ENCODE measurements at places on chromosomes 6 and 20.

GRCh38 chr20:54475334-54476168 lies at the start of gene DOK5:
Gene DOK5 (plus strand): TSS chr20:54475593. CDS start chr20:54475947, 354 bp downstream.
- no peak for DNase-seq

GRCh38 chr20:42565235-42565995 lies 624.3 kb downstream of the PTPRT start:
- DNase-seq, result no peak

DNA sequence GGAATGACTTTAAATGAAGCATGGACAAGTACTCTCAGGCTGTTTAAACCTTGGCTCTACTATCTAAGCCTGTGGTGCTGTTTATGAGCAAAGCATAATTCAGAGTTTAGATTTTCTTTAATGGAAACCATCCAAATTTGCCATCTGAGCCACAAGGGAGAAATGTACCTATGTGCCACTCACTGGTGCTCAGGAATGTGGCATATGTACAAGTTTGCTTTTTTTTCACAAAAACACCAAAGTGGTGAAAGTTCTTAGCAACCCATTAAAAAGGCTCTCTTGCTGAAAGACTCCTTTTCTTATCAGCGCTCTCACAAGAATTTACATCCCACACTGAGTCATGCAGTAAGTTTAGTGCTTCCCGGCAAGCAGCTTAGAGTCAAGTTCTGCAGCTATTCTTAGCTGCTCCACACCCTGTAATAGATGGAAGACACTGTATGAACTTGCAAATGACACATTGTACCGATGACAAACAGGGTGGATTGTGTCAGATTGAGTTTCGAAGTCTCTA lies 57.3 kb upstream of the MLIP start:
- peak; percentile 65 for DNase-seq

DNA sequence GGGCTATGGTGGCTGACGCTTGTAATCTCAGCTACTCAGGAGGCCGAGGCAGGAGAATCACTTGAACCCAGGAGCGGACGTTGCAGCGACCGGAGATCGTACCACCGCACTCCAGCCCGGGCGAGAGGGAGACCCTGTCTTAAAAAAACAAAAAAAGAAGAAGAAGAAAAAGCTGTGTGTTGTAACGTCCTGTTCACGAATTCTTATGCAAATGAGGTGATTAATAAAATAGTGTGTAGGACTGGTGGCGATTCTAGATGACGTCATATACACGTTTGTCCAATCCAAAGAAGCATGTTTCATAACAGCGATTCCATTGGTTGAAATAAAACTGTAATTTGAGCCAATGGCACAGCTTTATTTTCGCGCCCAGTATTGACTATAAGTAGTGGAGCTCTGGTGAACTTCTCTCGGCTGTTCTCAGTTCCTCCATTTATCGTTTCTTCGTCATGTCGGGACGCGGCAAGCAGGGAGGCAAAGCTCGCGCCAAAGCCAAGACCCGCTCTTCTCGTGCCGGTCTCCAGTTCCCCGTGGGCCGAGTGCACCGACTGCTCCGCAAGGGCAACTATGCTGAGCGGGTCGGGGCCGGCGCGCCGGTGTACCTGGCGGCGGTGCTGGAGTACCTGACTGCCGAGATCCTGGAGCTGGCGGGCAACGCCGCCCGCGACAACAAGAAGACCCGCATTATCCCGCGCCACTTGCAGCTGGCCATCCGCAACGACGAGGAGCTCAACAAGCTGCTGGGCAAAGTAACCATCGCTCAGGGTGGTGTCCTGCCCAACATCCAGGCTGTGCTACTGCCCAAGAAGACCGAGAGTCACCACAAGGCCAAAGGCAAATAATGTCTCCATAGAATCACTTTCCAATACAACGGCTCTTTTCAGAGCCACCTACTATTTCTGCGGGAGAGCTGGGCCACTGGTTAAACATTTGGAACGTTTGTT lies 47.0 kb downstream of the OR2B2 start:
- peak; percentile 94 for DNase-seq

DNA sequence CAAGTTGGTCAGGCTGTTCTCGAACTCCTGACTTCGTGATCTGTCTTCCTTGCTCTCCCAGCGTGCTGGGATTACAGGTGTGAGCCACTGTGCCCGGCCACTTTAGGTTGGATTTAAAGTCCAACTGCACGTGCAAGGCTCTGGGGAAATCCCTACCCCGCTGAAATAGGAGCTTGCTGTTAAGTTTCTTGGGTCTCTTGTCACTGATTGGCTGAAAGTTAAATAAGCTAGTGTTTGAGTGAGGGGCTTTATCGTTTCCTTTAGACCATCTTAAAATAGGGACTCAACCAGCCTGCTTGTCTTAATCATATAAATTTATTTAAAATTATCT lies 11.1 kb upstream of the SERINC1 start:
- no peak for DNase-seq

GRCh38 chr6:164185471-164185871 lies 771.0 kb downstream of the QKI start:
- no peak for DNase-seq

GRCh38 chr6:143652841-143653331 lies 24.9 kb upstream of the PHACTR2 start:
- no peak for DNase-seq

DNA sequence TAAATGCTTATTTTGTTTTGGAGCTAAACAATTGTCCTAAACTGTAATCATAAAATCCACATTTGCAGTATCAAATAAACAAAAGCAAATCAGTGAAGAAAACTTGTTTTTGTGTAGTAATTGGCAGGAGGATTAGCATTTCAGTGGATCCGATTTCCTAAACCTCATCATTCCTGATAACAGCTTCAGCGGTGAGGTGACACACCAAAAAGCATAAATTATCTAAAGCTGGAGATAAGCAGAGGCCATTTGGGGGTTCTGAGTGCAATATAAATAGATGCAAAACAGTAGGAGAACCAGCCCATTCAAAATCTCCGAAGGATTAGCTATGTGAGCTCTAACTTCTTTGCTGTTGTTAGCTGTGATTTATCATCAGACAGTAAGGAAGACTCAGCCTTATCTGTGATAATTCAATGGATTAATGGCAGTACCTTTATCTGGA lies 235.8 kb downstream of the EPHA7 start:
- DNase-seq, result no peak

GRCh38 chr20:49579874-49580812 lies 12.2 kb upstream of the PTGIS start:
- peak; percentile 60 for DNase-seq

DNA sequence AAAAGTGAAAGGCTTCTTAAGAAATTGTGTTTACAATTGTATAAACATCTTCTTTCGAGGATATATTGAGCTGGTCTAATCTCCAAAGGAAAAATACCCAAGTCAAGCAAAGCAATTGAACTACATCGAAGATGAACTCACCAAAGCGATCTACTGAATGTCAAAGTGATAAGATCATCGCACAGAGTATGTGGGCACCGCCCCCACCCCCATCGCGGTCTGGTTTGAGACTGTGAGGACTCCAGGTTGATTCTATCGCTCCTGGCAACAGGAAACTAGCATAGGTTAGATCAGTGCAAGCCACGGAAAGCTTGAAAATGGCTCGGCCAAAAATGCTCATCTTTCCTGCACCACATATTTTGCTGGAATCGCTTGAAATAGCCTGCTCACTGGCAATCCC lies 133.2 kb upstream of the RPS6KA2 start:
- no peak for DNase-seq

- DNase-seq, result no peak
Measured at GRCh38 chr20:53575481-53576194, 18.0 kb downstream of the ZNF217 start.

DNA sequence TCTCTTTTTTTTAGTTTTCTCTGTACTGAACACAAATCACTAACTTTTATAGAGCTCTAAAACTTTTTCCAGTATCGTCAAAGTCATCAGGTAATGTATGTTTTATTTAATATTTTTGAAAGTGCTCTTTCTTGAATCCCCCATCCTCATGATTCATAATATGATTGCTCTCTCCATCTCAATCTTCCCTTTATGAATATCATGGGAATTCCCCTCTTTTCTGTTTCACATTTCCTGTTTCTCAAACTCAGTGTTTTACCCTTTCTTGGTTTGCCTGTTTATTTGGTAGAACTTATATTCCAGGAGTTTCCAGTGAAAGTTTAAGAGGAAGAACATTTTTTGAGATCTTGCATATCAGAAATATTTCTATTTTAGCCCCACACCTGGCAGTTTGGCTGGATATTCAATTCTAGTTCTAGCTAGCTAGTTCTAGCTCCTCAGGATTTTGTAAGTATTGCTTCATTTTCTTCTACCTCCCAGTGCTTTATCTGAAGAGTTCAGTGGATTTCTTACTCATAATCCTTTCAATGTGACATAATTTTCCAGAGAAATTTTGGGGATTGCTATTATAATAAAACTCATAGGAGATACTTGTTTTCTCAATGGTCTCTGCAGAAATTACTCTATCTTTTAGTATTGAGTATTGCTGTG lies 6.1 kb upstream of the C6orf58 start:
- DNase-seq, result no peak

GRCh38 chr6:61711849-61712248 lies 574.2 kb downstream of the KHDRBS2 start:
- DNase-seq, result no peak

DNA sequence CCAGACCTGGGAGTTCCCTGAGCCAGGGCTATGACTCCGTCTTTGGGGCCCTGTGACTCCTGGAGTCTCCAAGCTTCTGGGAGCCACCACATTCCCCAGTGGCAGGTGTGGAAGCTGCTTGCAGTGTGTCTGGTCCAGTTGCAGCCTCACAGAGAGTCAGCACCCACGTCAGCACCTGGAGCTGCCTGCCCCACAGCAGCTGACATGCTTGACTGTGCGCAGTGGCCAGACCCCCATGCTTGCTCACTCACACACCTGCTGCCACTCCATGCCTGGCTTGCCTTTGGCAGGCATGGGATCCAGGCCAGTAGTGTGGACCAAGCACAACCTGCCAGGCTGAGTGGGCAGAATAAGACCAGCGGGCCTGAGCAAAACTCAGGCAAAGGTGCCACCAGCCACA lies 31.0 kb upstream of the ASIP start:
- no peak for DNase-seq

DNA sequence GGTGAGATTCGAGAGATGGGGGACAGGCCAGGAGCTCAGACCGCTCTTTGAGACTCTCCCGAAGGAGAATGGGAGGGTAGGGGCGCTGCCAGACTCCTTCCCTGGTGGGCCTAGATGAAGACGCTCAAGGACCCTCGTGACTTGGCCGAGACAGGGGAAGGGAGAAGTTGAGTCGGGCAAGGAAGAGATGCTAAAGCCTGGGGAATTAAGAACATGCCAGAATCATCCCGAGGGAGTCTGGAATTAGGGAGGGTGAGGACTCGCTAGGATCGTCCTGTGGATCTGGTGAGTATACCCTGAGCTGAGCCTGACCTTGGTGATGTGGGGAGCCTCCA lies 529 bp downstream of the UBE2C start:
- DNase-seq, result no peak

DNA sequence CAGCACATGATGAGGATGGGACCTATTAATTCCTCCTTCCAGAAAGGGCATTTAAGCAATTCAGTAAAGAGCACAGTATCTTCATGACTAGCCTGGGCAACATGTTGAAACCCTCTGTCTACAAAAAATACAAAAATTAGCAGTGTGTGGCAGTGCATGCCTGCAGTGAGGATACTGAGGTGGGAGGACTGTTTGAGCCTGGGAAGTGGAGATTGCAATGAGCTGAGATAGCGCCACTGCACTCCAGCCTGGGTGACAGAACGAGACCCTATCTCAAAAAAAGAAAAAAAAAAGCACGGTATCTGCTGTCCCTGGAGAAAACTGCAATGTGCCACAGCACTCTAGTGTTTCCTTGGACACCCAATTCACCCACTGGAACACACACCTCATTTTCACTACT lies 18.4 kb downstream of the SAMD3 start:
- no peak for DNase-seq

- no peak for DNase-seq
Measured at GRCh38 chr20:47243003-47243402, 113.5 kb downstream of the ZMYND8 start.

GRCh38 chr6:87687296-87687695 lies 14.7 kb downstream of the AKIRIN2 start:
- no peak for DNase-seq

DNA sequence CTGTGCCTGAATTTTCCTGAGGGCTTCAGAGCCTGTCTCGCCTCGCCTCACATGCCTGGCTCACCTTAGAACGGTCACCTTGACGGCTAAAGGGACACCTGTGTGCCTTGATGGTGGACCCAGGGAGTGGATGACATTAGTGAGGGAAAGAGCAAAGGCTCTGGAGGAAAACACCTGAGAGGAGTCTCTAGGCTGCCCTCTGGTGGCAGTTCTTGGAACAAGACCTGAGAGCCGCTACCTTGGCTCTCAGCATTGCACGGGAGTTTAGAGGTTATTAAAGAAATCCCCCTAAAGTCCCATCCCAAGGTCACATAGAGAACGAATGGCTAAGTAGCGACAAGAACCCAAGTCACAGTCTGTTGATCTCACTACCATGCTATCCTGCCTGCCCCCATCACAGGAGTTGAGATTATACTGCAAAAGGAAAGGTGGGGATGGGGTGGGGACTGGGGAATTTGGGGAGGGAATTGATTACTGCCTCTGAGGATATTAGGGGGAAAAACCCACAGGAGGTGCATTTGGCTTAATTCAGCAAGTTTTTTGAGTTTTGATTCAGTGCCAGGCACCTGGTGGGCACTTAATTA lies 7.9 kb upstream of the CDSN start:
- DNase-seq, result no peak

DNA sequence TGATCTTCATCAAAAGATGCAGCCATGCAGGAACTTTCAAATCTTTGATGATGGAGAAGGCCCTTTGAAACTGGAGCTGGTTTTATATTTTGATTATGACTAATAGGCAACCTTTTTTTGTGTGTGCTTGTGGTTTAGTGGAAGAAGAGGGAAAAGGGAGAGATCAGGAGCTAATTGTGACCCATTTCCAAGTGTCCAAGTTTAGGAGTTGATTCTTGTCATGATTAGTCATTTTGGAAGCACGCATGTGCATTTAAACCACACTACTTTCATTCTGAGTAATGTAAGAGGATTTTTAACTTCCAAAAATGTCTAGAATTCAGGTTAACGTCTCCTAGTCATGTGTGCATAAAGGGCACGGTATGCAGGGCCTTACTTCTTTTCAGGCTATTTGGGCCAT lies 3.5 kb downstream of the FOXO3 start:
- DNase-seq, result no peak

GRCh38 chr6:26194816-26195375 lies 107.7 kb downstream of the HFE start:
- DNase-seq, result no peak

GRCh38 chr20:12074111-12074655 lies 156.5 kb downstream of the BTBD3 start:
- DNase-seq, result no peak

DNA sequence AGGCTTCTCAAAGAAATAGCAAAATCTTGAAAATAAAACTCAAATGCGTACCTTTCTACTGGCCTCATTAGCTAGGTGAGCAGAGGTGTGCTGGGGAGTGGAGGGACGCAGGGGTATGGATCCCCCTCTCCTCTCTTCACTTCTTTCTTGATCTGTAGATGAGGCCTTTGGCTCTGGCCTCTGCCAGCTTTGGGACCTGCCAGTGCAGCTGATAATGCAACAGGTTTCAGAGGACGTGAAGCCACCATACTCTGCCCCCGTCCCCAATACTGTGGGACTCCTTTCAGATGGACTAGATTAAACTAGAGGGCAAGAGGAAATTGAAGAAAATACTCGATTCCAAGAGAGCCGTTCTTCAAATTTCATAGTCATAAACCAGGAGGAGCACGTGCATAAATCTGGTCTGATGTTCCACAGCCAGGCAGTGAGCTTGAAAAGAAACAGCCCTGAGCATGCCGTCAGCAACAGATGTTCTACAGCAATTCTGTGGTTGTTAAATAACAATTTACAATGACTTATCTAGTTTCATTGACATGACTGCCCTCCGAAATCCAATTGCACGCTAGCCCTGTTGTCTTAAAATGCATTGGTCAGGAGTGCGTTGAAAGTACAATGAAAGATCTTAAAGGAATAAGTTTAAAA lies 245.3 kb upstream of the FOXQ1 start:
- DNase-seq, result no peak

Data from AG04450 (cell line).